ENCODE measurements at places on chromosomes 2 and 18. TPM values are rescaled to one million over a fixed set of nuclear protein-coding genes. Genes with fewer than 3 reads are reported as not detected.

Gene UCN
- not detected for total RNA-seq

DNA sequence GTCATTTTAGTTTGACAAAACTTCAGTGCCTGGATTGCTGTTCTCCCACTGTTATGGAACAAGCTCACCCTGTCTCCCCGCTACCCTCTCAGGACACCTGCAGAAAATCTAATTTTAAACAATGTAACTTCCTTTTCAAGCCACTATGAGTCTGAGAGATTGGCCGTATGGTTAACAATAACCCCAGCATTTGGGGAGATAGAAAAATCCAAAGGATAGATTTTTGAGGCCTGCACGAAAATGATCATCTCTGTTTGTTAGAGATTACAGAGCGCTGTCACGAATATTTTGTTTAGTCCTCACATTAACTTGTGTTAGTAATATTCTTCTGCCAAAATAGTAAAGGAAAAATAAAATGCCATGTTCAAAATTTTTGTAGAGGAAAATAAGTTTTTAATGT, 24.7 kb downstream of the CAB39 start:
- peaks cover 12% of the 10 kb centered on the region for H3K36me3 ChIP-seq
- no peaks in the 10 kb centered on the region for H3K27me3 ChIP-seq

DNA sequence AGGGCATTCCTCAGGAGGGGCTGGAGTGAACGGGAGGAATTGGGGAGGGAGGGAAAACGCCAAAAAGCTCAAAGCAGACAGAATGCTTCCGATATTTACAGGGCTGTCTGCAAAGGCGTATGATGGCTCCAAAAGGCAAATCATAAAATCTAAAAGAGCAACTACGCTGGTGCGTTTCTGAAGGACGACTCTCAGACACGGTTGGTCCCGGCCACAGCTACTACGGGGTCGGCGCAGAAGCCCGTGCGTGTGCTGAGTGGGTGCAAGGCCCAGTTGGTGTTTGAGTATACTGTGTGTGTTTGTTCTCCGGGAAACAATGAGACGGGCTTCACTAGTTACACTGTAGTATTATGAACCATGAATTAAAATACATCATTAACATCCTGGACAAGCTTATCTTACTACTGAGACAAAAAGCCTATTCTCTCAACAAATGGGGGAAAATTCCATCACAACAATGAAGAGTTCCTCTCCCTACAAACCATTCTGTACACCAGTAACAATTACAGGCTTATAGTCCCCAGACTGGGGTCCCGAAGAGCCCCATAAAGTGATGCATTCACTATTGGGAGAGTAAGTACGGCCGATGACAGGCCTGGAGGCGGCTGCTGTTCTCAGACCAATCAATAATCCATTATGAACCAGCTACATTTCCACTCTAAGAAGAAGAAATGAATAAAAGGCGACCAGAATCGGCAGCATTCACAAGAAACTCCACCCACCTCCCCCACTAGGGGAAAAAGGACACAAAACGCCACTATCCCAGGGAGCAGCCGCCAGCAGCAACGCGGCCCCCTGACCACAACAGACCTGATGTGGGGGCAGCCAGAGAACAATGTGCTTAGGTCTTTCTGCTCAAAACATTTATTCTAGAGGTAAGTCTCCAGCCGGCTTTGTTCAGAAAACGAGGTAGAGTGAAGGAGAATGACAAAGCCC, 43.4 kb downstream of the ZNF516 start:
- H3K4me1 ChIP-seq = peaks cover 54% of the 10 kb centered on the region
- no peak for DNase-seq
- peak overlapping the region; percentile 88 for H3K27ac ChIP-seq
- no peaks in the 10 kb centered on the region for H3K36me3 ChIP-seq

DNA sequence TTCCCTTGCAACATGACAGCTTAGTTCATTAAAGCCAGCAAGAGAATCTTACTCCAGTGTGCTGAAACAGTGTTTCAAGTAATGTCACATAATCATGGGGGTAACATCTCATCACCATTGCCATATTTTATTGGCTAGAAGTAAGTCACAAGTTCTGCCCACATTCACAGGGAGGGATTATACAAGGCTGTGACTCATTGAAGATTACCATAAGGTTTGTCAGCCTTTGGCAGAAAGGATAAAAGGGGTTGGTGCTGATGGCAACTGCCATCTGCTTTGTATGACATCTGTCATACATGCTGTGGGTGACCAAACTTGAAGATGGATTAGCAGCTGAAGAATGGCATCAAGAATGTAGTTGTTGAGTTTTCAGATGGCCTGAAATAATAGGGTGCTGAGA, 61.2 kb downstream of the KCNE4 start:
- H3K27ac ChIP-seq = no peak overlapping the region
- H3K4me1 ChIP-seq = no peaks in the 10 kb centered on the region
- H3K4me3 ChIP-seq = no peak overlapping the region

DNA sequence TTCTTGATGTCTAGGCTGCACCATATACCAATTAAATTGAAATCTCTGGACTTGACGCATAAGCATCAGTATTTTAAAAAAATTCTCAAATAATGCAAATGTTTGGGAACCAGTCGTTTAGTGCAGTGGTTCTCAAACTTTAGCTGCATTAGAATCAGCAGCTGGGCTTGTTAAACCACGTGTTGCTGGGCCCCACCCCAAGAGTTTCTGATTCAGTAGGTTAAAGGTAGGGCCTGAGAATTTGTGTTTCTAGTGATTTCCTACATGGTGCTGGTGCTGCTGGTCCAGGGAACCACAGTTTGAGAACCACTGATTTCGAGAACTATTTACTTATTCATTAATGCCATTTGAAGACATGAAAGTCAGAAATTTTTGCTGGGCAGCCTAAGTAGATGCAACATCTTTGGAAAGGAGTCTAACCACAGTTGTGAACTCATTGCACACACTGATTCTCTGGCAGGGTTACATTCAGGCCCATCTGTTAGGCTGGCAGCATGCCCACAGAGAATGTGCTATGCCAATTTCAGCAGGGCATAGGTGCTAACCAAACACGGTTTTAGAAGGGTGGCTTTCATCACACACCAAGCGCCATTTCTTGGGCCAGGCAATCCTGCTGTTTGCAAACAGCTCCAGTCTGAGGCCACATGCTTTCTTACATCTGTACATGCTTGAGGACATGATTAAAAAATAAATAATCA, 26.4 kb upstream of the ATP5MC3 start:
- no peaks in the 10 kb centered on the region for H3K36me3 ChIP-seq
- no peak overlapping the region for H3K4me3 ChIP-seq
- no peaks in the 10 kb centered on the region for H3K27me3 ChIP-seq
- no peak overlapping the region for H3K27ac ChIP-seq

GRCh38 chr2:177328056-177328455, 63.5 kb upstream of the NFE2L2 start:
- H3K4me1 ChIP-seq = peaks cover 34% of the 10 kb centered on the region
- H3K4me3 ChIP-seq = no peak overlapping the region
- no peaks in the 10 kb centered on the region for H3K27me3 ChIP-seq
- H3K27ac ChIP-seq = no peak overlapping the region
- no peak for DNase-seq

Gene STK11IP
- 68.0 TPM for total RNA-seq

Gene RAPH1
- 38.3 TPM for total RNA-seq

GRCh38 chr18:48621240-48621639, 82.4 kb downstream of the CTIF start:
- H3K4me1 ChIP-seq = peaks cover 20% of the 10 kb centered on the region
- H3K27ac ChIP-seq = no peak overlapping the region
- H3K27me3 ChIP-seq = no peaks in the 10 kb centered on the region

Gene PIEZO2
- total RNA-seq = 0.76 TPM

Gene TXNDC2
- total RNA-seq = not detected

DNA sequence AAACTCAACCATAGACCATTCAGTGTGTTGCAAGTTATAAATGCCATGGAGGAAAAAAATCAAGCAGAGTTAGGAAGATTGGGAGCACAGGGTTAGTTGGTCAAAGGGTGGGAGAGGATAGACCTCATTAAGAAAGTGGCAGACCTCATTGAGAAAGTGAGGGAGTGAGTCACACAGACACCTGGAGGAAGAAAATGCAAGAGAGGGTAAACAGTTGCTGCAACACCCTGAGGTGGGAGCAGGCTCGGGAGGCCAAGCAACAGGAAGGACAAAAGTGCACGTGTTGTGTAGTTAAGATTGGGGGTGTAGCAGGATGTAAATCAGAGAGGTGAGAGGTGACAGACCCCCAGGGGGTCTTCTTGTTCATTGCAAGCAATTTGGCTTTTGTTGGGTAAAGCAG, 6.4 kb downstream of the IL1RL1 start:
- H3K4me3 ChIP-seq = no peak overlapping the region
- no peak for DNase-seq
- no peak overlapping the region for H3K27ac ChIP-seq
- no peaks in the 10 kb centered on the region for H3K27me3 ChIP-seq
- H3K36me3 ChIP-seq = no peaks in the 10 kb centered on the region
- no peaks in the 10 kb centered on the region for H3K4me1 ChIP-seq

Gene DPP10
- total RNA-seq = 0.68 TPM

DNA sequence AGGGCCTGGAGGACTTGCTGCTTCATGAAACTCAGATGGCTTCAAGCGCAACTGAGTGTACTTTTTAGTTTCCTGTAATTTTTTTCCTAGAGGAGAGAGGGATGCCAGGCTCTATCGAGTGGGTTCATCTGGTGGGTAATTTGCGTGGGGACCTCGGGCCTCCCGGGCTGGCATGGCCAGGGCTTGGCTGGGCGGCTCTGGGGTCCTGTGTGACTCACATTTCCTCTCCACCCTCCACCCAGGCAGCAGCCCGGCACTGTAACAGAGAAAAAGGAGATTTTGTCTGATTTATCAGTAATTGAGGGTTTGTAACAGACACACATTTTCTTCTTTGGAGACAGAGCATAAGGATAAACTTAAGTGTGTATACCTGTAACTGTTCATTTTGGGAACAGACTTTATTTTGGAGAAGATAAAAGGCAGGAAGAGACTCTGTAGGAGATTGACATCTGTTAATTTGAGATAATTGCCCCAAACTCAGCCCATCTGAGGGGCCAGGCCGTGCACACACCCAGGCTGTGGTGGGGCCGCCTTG, 64.3 kb downstream of the NFATC1 start:
- no peak overlapping the region for H3K27ac ChIP-seq
- H3K36me3 ChIP-seq = peaks cover 40% of the 10 kb centered on the region
- H3K4me1 ChIP-seq = peaks cover 18% of the 10 kb centered on the region

Gene MC5R
- 0.26 TPM for total RNA-seq

Gene FSHR
- total RNA-seq = not detected

GRCh38 chr2:178477443-178478129, 814 bp downstream of the FKBP7 start:
- peaks cover 36% of the 10 kb centered on the region for H3K4me1 ChIP-seq
- DNase-seq = no peak

- no peaks in the 10 kb centered on the region for H3K4me1 ChIP-seq
- no peaks in the 10 kb centered on the region for H3K36me3 ChIP-seq
- DNase-seq = no peak
- no peak overlapping the region for H3K4me3 ChIP-seq
- H3K27me3 ChIP-seq = no peaks in the 10 kb centered on the region
- no peak overlapping the region for H3K27ac ChIP-seq
These were observed 460.7 kb upstream of the FANCL start for GRCh38 chr2:58701688-58702301.

DNA sequence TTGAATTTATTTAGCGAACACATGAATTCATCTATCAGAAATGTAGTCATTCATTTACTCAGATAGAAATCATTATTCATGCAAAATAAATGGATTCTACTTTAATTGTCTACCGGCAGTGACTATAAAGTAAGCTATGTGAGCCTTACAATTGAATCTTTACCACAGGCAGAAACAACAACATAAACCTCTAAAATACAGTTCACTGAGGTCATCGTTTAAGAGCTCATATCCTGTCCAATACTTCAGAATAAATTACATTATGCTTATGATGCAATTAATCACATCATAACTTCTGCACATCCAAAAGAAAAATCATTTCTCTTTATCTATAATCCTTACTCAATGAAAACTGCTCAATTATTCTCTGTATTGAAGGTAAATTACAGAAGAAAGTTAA, 244.7 kb downstream of the HNMT start:
- DNase-seq = no peak
- no peaks in the 10 kb centered on the region for H3K4me1 ChIP-seq
- no peak overlapping the region for H3K27ac ChIP-seq

DNA sequence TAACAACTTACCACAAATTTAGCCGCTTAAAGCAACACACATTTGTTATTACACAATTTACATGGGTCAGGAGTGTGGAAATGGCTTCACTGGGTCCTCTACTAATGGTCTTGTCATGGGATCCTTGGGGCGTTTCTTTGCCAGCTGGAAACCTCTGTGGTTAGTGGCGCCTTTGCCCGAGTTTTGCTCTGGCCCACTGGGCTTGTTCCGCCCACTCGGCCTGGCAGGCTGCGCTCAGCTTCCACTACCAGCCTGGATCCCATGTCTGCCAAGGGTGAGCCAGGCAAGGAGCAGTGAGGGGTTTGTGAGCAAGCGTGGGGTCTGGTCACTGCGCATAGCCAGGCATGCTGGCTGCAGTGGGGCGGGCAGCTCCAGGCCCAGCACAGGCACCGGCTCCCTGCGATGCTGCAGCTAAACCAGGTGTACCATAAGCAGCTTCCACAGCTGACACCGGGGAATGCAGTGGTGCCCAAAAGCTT, 16.2 kb upstream of the MBD2 start:
- peaks cover 5% of the 10 kb centered on the region for H3K4me1 ChIP-seq
- H3K27ac ChIP-seq = no peak overlapping the region
- peak; percentile 65 for DNase-seq
- no peak overlapping the region for H3K4me3 ChIP-seq
- no peaks in the 10 kb centered on the region for H3K36me3 ChIP-seq
- H3K27me3 ChIP-seq = no peaks in the 10 kb centered on the region

Gene CD8B2
- total RNA-seq = not detected

GRCh38 chr2:203636588-203637470, 69.6 kb upstream of the CD28 start:
- no peaks in the 10 kb centered on the region for H3K27me3 ChIP-seq
- no peaks in the 10 kb centered on the region for H3K36me3 ChIP-seq
- H3K27ac ChIP-seq = peak overlapping the region; percentile 29

Gene ME2
- 18.7 TPM for total RNA-seq

GRCh38 chr18:2916184-2916583, 69.4 kb downstream of the EMILIN2 start:
- no peaks in the 10 kb centered on the region for H3K4me1 ChIP-seq
- H3K27ac ChIP-seq = no peak overlapping the region
- no peaks in the 10 kb centered on the region for H3K27me3 ChIP-seq
- no peak overlapping the region for H3K4me3 ChIP-seq
- no peak for DNase-seq
- peaks cover 43% of the 10 kb centered on the region for H3K36me3 ChIP-seq

- H3K27ac ChIP-seq = peak overlapping the region; percentile 93
- no peaks in the 10 kb centered on the region for H3K27me3 ChIP-seq
- H3K4me1 ChIP-seq = peaks cover 27% of the 10 kb centered on the region
- H3K4me3 ChIP-seq = peak overlapping the region; percentile 88
- no peak for DNase-seq
These were observed 754 bp downstream of the ATG16L1 start for GRCh38 chr2:233252227-233252626.

DNA sequence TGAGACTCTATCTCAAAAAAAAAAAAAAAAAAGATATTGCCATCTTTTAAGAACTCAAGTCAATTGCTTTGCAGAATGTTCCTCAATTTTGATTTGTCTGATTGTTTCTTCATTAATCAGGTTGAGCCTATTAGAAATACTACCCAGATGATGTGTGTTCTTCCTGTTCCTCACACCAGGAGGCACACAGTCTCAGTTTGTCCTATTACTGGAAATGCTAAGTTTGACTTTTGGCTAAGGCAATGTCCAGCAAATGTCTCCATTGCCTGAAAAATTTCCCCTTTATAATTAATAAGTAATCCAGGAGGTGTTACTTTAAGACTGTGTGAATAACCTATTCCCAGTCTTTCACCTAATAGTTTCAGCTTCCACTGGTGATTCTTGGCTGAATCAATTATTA, 28.4 kb downstream of the BOLA3 start:
- H3K4me1 ChIP-seq = no peaks in the 10 kb centered on the region
- H3K36me3 ChIP-seq = no peaks in the 10 kb centered on the region
- DNase-seq = no peak
- peak overlapping the region; percentile 65 for H3K4me3 ChIP-seq
